ENCODE measurements at places on chromosomes 7 and 10.

GRCh38 chr10:109247814-109248213 lies 675.5 kb downstream of the XPNPEP1 start:
- no peak for DNase-seq

- DNase-seq = no peak
Observed at GRCh38 chr10:7337431-7338171, 73.2 kb downstream of the SFMBT2 start.

GRCh38 chr7:69526570-69526969 lies 71.7 kb upstream of the AUTS2 start:
- DNase-seq = no peak

- DNase-seq = no peak
Observed at GRCh38 chr10:84938117-84938905, 609.9 kb downstream of the CCSER2 start.

- no peak for DNase-seq
Observed at GRCh38 chr7:112765105-112765504, 25.1 kb downstream of the TMEM168 start.

DNA sequence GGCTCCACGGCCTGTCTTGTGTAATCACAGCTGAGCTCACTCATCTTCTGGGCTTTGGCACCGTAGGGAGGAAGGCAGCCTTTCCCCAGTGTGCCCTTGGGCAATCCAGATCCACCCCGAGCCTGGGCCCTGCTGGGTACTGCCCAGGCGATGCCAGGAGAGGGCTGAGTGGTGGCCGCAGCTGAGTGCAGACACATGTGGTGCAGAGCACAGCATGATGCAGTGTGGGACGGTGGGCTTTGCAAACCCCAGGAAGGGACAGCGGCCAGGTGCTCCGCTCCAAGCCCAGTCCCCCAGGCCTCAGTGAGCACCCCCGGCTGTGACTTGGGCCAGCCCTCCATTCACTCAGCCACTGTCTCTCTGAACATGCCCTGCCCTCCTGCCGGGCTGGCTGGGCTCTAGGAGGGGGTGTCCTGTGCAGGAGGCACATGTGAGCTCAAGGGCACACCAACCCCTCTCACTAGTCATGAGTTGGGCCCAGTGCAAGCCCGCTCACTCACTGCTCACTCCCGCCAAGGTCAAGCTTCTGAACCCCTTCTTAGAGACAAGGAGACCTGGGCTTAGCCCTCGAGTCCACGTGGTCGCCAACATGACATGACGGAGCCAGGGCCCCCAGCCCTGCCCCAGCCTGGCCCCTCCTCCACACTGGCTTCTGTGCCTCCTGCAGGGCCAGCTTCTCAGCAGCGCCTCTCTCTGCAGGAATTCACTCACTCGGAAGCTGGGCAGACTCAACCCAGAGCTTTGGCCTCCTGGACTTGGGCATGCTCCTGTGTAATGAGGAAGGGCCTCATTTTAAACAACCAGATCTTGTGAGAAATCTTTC lies 77.5 kb upstream of the INSIG1 start:
- DNase-seq = no peak

DNA sequence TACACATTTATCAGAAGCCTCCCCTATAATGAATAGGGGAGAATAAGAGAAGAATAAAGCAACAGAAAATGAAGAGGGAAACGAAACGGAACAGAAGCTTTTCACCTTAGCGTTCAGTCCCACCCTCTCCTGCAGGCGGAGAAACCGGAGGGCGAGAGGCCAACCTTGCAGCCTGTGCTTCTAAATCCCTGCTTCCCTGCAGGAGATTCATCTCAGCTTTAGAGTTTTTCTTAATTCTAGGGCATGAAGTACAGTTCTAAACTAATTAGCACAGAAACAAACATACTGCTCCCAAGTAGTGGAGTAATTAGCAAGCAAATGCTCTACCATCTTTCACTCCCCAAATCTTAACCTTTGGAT lies 107.2 kb downstream of the CUBN start:
- DNase-seq = no peak

GRCh38 chr10:125415006-125415633 lies 254.8 kb upstream of the CTBP2 start:
- DNase-seq = no peak

DNA sequence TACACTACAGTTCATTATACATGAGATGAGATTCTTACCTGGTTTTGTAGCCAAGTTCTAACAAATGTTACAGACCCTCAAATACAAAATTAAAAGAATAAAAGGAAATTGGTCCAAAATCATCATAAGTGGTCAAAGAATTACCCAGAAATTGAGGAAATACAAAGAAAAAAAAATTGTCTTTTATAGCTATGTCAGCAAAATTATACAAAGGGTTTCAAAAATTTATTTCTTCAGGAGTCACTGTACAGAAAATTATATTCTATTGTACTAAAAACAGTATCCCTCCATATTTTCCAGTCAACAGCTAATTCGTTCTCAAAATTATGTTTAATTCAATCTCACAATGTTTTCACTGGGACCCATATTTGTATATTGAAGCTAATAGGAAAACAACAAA lies 14.3 kb downstream of the PPP1R3A start:
- no peak for DNase-seq

DNA sequence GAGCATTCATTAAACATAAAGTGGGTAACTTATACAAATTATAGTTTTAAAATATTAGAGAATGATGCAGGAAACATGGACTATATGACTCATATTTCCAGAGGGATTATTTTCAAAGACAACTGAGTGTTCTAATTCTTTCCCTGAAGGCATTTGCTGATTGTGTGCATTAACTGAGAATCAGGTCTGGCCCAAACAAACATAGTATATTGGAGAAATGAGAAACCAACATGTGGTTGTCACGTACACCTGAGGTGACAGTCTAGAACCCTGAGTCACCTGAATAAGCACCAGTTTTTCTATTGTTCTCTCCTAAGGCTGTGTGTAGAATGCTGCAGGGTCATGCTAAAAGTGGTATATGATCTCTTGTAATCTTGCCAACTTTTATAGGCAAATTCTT lies 1125.7 kb downstream of the XPNPEP1 start:
- no peak for DNase-seq

- no peak for DNase-seq
Observed at GRCh38 chr10:95729323-95730055, 26.5 kb upstream of the ENTPD1 start.

DNA sequence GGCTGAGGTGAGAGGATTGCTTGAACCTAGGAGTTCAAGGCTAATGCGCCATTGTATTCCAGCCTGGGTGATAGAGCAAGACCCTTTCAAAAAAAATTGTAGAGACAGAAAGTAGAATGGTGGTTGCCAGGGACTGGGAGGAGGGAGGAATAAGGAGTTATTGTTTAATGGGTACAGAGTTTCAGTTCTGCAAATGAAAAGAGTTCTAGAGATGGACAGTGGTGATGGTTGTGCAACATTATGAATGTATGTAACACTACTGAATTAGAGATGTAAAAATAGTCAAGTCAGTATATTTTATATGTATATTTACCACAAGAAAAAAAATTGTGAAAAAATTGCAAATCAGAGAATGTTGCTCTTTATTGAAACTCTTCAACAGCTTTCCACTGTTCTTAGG lies 266.5 kb upstream of the NPY start:
- DNase-seq = no peak

DNA sequence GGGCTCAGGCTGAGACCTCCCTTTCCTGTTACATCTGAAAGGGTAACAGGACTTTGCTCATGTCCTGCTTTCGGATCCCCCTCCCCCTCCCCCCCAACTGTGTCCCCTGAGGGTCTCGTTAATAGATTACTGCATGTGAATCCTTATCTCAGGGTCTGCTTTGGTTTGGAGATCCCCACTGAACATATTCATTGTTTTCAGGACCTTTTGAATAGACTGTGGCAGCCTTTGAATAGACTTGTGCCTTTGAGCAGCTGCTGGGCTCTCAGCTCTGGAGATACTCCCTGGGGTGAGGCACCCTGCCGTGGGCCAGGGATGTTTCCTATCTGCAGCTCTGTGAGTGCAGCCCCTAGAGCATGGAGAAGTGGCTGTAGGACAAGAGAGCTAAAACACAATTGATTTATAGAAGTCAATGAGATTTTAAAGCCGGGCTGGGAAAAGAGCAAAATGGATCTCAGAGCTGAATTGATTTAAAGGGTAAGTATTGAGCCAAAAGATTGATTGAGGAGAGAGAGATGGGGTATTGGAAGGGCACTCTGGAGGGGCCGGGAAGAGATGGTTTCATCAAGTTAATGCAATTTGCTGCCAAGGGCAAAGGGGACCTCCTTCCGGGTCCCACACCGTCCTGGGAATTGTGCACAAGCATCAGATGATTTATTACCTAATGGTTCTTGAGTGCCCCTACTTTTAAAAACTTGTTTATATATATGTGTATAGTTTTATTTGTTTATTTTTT lies 9.9 kb downstream of the ARHGAP22 start:
- DNase-seq = no peak

DNA sequence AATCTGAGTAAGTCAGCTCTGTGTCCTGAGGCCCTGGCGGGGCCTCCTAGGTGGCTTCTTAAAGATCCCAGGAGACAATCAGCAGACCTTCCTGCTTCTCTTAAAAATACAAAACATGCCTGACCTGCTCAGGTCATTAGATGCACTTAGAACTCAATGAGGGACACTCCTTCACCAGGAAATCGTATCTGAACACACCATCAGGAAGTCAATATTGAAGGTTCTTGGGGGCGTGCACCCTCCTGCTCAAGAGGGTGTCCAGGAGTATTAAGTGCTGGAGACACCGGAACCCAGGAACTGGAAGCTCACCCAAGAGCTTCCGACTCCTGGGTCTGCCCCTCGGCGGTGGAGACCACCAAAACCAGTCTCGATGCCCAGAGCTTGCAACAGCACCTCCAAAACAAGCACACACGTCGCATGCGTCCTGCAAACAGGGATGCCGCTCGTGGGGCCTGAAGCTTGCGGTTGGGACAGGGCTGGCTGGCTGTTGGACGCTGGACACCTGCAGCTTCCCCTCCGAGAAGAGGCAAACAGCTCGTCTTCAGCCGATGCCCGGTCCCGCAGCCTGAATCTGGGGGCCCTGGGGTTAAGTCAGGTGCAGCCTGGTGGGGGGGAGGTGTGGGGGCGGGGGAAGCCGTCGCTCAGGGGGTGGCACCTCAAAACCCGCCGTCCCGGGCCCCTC lies 803 bp downstream of the RAPGEF5 start:
- DNase-seq = no peak

- no peak for DNase-seq
Observed at GRCh38 chr7:140678816-140679130, 6.0 kb downstream of the ADCK2 start.

DNA sequence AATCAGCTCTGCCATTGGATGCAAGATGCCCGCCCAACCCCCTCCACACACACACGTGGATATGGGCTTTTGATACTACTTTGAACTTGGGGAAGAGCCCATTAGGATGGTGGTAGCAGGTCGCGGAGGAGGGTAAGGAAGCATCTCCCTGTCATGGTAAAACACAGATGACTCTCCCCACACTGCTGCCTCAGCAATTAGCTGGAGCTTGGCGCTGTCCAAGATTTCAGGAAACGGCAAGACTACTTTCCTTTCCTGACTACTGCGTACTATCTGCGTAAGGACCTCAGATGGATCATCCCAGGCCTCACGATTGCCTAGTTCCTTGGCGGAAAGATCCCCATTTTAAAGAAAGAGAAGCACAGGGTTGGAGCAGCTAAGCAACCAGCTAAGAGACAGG lies 134.3 kb downstream of the C10orf90 start:
- DNase-seq = no peak

DNA sequence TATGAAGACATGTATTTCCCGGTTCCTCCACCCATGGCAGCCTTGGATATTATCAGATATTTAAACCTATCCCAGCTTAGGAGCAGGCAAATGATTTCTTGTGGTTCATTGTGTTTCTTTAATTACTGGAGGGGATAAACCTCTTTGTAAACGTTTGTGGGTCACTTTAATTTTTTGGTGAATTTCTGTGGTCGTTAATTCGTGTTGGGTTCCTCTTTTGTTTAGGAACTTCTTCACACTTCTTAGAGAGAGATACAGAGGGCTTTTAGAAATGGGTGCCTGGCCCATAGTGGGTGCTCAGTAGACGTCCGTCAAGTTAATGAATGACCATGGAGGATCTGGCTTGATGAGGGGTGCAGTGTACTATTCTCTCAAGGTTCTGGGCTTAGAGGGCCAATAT lies 27.2 kb upstream of the NUB1 start:
- DNase-seq = no peak

GRCh38 chr7:116399819-116400218 lies 99.7 kb upstream of the CAV2 start:
- no peak for DNase-seq

- no peak for DNase-seq
Observed at GRCh38 chr10:132536241-132536876, 1.2 kb upstream of the INPP5A start.

- no peak for DNase-seq
Observed at GRCh38 chr7:148148456-148148855, 442.1 kb upstream of the C7orf33 start.

DNA sequence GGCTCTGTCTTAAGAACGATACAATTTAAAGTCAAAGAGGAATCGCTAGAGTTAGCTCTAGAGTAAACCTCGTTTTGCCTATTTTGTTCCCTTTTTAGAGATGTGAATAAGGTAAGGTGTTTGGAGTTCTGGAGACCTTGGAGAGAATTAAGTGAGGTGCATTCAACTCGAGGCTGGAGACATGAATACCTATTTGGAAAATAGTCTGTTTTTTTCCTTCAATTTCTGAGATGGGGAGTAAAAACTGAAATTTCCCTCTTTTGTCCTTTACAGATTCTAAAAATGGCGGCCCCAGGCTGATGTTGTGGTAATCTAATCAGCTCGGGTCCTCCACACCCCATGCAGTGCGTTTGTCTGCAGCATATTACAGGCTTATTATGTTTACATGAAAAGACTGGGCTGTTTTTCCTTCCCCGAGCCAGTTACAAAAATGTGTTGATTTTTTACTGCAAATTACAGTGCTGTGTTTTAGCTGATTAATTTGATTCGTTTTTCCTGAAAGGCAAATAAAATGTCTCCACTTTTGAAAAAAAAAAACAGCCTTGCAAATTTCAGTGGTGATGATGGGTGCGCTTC lies 1.5 kb downstream of the KMT2E start:
- peak; percentile 50 for DNase-seq

DNA sequence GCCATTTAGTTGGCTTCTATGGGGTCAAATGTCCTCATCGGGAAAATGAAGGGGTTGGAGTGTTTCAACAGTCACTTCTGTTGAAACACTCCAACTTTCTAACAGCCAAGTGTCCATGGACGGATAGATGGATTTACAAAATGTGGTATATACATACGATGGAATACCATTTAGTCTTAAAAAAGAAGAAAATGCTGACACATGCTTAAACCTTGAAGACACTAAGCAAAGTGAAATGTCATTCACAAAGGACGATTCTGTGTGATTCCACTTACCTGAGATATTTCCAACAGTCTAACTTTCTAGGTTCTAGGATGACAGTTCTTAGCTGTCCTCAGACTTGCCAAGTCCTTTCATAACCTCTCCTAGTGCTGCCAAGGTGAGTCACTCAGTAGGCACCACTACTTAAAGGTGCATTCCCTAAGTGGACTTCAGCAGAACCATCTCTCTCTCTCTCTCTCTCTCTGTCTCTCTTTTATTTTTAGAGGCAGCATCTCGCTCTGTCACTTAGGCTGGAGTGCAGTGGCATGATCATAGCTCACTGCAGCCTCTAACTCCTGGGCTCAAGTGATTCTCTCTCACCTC lies 69.0 kb downstream of the DENND2A start:
- no peak for DNase-seq

GRCh38 chr10:130171196-130171595 lies 35.0 kb downstream of the GLRX3 start:
- peak; percentile 73 for DNase-seq

- DNase-seq = no peak
Observed at GRCh38 chr7:26723129-26723528, 141.3 kb downstream of the SKAP2 start.
